ENCODE measurements at places on chromosomes 4 and X. TPM values are rescaled to one million over a fixed set of nuclear protein-coding genes. Genes with fewer than 3 reads are reported as not detected.

Gene CDKL5
- total RNA-seq, result 10.7 TPM

GRCh38 chr4:152344001-152344400 is 191.9 kb downstream of the FBXW7 start:
- no peak for DNase-seq

DNA sequence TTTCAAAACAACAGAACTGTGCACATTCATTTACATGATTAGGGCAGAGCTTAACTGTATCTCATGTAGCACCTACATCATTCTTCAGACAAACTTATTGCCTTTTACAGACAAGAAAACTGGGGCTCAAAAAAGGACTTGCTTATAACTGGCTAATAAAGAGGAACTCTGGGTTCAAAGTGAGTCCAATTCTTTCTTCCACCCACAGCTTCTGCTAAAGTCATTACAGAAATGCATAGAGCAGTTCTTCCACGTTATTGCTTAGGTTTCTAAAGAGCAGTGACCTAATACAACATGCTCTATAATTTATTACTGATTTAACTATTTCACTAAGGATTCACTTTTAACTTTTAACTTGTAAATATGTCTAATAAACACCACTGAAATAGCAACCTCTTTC is 60.6 kb downstream of the ELOVL6 start:
- DNase-seq, result no peak

DNA sequence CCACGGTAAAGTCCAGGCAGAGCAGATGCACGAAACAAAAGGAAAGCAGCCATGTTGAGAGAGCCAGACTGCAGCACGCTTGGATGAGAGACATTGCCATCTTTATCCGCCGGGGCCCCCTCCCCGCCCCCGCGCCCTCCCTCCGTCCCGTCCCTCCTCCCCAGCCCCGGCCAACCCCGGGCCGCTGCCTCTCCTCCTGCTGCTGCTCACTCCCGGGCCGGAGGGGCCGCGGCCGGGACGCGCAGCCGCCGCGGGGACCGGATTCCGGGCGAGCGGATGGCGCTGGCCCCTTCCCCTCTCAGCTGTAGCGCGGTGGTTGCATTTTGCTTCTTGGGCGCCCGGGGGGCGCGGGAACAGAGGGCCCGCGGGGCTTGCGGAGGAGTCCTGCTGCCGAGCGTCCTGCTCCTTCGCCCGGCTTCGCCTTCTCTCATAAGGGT is 542 bp downstream of the RNF150 start:
- peak; percentile 78 for DNase-seq
